Activated CD4-positive, CD25-positive, alpha-beta regulatory T cell treated with anti-CD3 and anti-CD28 coated beads, Interleukin-2, amount 50 U/mL, for 24 hours (primary cell): ENCODE measurements at places on chromosomes 6 and 20.

DNA sequence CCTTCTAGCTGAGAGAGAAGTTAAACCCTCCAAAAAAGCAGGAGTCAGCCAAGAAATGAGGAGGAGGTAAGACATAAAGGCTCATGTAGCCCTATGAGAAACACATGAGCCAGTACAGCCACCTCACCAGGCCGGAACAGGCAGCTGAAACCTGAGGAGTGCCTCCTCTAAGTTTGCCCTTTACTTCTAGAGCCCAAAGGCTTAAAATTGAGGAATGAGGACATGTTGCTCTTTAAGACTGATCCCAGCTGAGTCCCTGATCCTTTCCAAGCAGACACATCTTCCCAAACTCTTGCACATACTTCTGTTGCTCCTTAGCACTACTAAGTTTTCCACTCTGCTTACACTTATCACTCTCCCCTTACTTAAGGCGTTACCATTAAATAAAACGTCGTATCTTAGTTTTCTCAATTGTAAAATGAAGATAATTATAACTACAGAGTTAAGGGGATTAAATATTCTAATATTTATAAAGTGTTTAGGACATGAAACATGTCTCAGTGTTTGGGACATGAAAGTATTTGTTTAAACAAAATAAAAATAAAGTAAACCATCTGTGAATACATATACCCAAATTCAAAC is 124.0 kb downstream of the OGFRL1 start:
- ATAC-seq = no peak

- peak; percentile 81 for ATAC-seq
Measured at GRCh38 chr6:29992807-29993206, 50.5 kb downstream of the HLA-A start.

GRCh38 chr6:108473197-108473596 is 87.5 kb upstream of the FOXO3 start:
- ATAC-seq = no peak

- no peak for ATAC-seq
Measured at GRCh38 chr6:6758915-6759654, 170.6 kb downstream of the LY86 start.

DNA sequence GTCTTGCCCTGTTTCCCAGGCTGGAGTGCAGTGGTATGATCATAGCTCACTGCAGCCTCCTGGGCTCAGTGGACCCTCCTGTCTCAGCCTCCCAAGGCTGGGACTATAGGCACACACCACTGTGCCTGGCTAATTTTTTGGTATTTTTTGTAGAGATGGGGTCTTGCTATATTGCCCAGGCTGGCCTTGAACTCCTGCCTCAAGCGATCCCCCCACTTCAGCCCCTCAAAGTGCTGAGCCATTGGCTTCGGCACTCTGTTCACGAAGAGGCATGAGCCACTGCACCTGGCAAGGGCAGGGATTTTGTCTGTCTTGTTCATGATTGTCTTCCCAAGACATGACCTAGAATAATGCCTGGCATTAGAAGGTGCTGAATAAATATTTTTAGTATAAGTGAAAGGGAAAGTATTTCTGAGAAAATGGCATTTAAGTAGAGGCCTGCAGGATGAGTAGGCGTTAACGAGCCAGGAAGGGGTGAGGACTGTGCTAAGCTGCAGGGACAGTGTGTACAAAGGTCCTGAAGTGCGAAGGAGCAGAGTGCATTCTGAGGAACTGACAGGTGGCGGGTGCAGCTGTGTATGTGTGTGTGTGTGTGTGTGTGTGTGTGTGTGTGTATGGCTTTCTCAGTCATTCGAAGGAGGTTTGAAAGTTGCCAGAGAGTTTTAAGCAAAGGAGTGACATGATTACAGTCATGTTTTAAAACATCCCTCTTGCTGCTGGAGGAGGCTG is 43.0 kb downstream of the VEGFA start:
- no peak for ATAC-seq

DNA sequence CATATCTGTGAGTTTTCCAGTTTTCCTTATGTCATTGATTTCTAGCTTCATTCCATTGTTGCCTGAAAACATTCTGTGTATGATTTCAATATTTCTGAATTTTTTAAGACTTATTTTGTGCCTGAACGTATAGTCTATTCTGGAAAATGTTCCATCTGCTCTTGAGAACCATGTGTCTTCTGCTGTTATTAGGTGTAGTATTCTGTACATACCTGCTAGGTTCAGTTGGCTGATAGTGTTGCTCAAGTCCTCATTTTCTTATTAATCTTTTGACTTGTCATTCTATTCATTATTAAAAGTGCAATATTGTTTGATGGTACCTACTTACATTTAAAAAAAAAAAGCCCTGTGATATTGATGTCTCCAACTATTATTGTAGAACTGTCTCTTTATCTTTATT is 869.8 kb upstream of the MAN1A1 start:
- no peak for ATAC-seq

GRCh38 chr6:160173806-160174527 is 52.4 kb downstream of the SLC22A1 start:
- ATAC-seq = no peak

- no peak for ATAC-seq
Measured at GRCh38 chr20:50562262-50562701, 52.1 kb downstream of the PTPN1 start.

DNA sequence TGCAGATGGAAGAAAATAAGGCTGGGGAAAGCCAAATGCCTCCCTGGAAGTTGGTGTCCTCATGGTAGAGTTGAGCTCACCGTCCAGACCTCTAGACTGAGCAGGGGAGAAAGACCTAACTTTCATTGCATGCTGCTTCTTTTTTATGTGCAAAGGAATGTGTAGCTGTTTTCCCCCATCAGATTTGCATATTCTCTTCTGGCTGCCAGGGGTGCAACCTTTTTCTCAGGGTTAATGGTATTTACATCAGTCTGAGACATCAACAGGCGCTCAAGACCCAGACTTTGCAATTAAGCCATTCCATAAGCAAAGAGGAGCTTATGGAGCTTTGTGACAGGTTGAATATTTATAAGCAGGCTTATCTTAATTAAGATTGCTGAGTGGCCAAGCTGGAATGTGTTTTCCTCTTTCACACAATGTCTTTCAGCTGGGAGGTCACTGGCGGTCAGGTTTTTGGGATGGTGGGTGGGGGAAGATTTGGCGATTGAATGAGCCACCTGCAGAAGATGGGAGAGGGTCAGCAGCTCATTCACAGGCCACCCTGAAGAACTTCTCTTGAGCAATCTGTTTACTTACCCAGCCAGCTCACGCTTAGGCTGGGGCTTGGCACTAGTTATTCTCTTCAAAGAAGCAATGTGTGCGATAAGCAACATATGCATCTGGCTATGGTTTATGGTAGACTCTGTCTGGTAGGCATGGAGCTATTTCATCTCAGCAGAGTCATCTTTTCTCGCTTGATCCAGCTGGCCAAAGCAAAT is 88.6 kb downstream of the SCP2D1 start:
- ATAC-seq = no peak

DNA sequence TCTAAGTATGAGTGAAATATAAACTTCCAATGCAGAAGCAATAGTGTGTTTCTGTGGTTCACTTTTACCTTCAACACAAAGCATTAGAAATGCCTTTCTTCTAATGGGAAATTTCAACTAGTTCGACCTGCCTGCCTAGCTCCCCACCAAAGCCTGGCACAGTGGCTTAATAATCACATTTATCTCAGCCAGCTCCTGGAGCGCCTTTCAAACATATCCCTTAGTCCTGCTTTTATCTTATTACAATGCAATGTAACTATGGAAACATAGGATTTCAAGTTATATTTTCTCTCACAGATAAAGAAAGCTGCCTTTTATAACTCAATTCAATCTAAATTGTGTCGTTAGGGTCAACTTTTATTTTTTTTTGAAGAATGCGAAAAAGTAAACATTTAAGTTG is 53.7 kb downstream of the KIF13A start:
- no peak for ATAC-seq

GRCh38 chr6:88013554-88013953 is 34.1 kb upstream of the SPACA1 start:
- ATAC-seq = no peak

- ATAC-seq = no peak
Measured at GRCh38 chr6:28567506-28567905, 41.8 kb downstream of the GPX5 start.

DNA sequence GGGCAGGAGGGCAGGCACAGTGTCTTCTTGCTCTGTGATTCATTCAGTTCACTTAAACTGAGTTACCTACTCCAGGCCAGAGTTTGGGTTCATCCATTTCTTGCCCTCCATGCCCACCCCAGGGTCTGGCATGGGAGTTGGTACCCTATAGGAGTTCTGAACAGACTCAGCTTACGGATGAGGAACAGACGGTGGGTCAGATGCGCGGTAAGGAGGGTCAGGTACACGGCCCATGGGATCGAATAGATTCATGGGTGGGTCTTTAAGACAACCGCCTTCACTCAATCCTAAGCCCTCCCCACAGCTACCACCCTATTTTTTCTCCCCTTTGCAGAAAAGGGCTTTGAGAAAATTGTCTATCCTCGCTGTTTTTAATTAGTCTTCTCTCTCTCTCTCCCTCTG is 13.1 kb upstream of the TRIB3 start:
- no peak for ATAC-seq

DNA sequence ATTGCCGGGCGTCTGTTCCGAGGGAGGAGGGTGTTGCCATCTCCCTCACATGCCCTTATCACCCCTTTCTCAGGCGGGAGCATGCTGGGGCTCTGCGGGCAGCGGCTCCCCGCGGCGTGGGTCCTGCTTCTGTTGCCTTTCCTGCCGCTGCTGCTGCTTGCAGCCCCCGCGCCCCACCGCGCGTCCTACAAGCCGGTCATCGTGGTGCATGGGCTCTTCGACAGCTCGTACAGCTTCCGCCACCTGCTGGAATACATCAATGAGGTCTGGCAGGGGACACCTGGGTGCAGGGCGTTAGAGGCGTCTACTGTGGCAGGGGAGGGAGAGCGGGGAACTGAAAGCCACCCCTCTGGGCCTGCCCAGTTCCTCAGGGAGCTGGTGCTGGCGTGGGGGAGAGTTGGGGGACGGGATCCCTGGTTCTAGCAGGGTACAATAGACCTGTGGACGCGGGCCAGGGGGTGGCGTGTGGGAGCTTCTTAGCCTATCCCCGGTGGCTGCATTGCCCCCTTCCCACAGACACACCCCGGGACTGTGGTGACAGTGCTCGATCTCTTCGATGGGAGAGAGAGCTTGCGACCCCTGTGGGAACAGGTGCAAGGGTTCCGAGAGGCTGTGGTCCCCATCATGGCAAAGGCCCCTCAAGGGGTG is 697 bp downstream of the PPT2 start:
- ATAC-seq = peak; percentile 80

DNA sequence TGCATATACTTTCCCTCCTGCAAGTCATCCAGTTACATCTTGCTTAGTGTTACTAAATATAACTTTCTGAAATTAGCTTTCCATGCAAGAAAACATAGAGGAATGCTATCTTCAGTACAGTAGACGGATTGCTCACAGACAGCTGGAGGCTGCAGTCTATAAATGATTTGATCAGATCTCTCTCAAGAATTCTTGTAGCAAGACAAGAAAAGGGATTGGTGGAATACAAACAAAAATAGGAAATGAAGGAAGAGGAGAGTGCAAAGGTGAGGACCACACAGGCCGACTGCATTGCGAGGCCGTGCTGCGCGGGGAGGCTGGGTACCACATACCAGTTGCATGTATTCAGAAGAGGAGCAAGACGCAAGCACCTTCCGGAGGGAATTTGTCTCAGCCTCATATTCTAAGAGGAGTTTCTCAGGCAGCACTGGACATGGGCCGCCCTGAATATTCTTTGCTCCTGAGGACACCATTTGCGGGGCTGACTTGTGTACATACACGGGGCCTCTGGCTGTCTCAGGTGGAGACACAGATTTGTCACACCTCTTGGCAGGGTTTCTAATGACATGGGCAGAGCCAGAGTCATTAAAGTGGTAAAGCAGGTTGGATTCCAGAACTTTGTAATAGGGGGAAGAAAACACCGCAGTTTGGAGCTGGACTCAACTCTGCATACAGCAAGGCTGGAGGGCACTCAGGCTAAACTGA is 22.7 kb upstream of the KIF25 start:
- ATAC-seq = no peak

DNA sequence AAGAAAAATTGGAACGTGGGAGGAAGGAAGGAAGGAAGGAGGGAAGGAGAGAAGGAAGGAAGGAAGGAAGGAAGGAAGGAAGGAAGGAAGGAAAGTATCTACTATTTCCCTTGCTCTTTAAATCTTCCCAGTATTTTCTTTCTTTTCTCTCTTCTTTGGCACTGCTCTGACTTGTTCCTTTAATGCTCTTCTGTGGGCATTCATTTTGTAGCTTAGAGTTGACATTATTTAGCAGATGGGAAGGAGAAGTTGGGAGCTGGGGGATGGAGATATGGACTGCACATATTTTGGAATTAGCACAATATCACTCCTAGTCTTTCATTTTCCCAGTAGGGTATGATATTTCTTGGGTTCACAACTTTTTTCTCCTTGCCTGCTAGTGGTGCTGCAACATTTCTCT is 152.2 kb downstream of the TFAP2B start:
- ATAC-seq = no peak

DNA sequence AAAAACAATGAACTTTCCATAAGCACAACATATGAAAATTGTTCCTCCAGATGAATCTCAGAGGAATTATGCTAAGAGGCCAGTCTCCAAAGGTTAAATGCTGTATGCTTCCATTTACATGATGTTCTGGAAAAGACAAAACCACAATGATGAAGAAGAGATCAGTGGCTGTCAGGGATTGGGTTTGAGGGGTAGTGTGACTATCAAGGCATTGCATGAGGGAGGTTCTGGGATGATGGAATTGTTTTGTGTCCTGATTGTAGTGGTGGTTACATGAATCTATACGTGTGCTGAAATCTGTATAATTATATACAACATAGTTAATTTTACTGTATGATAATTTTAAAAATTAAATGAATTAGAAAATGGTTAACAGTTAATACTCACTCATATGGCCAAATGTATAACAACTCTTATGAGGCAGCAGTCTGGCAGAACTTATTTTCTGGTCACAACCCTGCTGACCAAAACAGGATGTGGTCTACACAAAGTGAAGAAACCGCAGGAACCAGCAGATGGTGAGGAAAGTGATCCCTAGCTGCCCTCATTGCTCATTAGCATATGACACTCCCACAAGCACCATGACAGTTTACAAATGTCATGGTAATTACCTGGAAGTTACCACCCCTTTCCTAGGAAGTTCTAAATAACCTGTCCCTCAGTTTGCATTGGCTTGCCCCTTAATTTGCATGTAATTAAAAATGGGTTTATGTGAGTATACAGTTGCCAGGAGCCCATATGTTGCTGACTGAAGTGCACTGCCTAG is 31.9 kb downstream of the NSFL1C start:
- ATAC-seq = peak; percentile 78

GRCh38 chr6:41453244-41453643 is 92.9 kb upstream of the FOXP4 start:
- no peak for ATAC-seq
